ENCODE measurements at places on chromosomes 5 and 9.

GRCh38 chr5:34464829-34465228, 191.3 kb upstream of the RAI14 start:
- no peak for DNase-seq

DNA sequence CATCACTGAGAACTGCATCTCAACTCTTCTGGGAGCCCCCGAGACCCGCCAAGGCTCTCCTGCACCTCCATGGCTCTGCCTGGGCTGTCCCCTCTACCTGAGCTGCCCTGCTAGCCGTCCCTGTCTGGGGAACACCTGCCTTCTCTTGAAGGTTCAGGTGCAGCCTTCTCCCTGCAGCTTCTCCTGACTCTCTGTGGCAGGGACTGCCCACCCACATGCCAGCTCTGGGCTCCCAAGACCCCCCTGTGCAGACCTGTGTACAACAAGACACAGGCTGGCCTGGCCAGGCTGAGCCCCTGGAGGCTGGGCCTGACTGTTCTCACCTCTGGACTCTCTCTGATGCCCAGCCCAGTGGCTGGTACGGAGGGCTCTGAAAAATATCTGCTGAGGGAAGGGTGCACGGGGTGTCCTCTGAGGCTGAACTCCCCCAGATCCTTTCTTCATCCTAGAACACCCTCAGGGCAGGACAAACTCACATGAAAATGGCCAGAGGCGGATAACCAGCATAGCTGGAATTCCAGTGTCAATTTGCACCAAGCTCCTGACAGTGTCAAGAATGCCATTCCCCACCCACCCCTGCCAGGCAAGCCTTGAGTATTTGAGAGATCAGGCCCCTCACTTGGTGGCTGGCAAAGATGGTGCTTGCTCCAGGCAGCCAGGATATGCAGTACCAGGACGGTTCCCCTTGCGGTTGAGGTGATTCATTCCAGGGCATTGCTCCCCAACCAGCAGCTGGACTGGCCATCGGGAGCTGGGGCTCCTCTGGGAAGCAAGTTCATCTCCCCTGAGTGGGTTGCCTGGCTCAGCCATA, 40.9 kb upstream of the SLC25A51 start:
- DNase-seq: no peak

DNA sequence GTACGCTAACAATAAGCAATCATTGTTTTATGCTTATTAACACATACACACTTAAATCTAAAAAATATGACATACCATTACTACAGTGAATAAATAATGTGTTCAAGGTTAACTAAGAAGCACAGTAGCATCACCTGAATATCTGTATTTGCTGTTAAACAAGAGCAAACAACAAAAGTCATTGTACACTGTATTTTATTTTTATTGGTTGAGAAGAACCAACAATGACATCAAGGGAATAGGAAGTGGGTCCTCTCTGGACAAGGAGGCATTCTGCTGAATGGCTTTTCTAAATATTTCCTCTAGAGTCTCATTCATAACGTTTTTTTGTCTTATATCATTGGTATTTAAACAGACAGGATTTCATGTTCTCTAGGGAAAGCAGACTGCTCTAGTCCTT, 460.4 kb downstream of the CDH9 start:
- DNase-seq: no peak

DNA sequence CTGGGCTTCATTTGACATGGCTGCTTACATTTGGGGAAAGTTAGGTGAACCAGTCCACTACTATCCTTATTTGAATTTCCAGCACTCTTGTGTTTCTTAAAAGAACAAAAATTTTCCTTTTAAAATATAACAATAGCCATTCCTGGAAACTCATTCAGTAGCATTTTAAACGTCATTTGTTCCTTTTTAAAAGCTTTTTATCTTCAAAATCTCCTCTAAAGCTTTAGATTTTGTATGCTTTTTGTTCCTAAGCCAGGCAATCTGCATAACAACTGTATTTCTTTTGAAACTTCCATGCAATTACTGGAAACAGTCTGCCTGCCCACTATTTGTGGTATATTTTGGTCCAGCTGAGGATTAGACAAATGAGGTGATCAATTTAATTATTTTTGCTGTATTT, 172.2 kb upstream of the PLCXD3 start:
- DNase-seq: no peak

- DNase-seq: no peak
Measured at GRCh38 chr9:38043931-38044623, 24.9 kb downstream of the SHB start.

DNA sequence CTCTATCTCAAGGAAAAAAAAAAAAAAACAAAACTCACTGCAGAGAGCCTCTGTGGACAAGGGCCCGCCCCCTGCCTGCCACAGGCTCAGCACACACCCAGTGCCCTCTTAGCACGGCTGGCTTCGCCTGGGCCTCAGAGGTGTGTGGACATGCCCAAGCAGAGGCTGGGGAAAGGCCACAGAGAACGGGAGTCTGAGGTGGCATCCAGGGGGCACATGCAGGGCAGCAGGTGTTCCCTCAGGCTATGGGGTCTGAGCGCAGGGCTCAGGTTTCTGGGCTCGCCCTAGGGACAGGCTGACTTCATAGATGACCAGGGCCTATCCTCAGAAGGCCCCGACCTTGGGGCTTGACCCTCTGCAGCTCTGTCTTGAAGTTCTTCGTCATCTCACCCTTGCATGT, 138.7 kb downstream of the ZNF354C start:
- DNase-seq: no peak

DNA sequence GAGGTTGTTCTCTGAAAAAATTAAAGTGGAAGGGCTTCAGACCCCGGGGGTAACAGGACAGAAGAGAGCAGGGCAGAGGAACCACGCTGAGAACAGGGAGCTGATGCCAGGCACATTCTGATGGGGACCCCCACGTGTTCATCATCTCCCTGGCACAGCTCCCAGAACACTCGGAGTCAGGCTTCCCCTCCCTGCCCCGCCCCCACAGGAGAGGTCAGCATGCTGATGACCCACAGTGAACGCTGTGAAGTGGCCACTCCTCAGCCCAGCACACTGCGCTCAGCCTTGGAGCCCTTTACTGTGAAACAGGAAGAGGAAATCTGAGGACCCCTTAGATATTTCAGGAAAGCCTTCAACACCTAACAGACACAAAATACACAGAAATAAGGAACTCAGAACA, 16.4 kb downstream of the RETREG1 start:
- peak; percentile 30 for DNase-seq

GRCh38 chr5:119083679-119084078, 12.8 kb downstream of the DMXL1 start:
- DNase-seq: no peak

DNA sequence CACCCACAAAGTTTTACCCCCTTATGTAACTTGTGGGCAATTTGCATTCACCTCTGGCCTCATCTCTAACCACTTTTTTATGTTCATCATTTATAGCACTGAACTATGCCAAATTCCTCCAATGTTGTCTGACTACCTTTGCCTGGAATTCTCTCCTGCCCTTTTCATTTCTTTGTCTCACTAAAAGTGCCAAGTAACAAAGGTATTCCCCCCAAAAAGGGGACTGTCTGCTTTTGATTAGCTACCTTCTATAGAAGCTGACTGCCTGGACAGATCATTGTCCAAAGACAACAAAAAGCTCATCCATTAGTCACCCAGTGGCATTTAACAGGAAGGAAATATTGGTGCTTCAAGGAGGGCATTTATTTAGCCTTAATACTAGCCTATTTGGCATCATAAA, 189.9 kb upstream of the VCAN start:
- DNase-seq: no peak

- DNase-seq: no peak
Measured at GRCh38 chr9:112012026-112012902, 115.7 kb downstream of the UGCG start.

GRCh38 chr5:108339220-108339619, 42.7 kb downstream of the FBXL17 start:
- DNase-seq: no peak

DNA sequence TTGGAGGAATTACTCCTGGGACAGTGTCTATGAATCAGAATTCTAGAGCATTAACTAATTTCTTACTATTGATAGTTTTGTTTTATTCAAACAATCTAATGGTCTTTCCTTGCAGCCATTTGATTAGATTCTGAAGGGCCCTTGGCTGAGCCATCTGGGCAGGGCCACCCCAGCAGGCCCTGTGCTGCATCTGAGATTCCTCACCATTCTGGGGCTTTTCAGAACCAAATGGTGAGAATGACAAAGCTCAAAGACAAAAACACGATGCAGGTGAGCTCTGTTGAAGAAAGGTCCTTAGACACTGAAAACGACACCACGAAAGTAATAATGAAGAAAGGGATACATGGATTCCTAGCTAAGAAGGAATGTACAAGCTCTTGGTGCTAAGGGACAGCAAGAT, 321.0 kb upstream of the IRX4 start:
- no peak for DNase-seq

All from NCI-H1105 treated with DMSO at 0.1 percent for 48 hours (cell line).